ENCODE measurements at places on chromosomes 1 and 21.
A peak's percentile ranks its signal among the peaks of the same experiment; 100 is the strongest.

- DNase-seq = no peak
Observed at GRCh38 chr21:15406791-15407190, 323.0 kb upstream of the USP25 start.

DNA sequence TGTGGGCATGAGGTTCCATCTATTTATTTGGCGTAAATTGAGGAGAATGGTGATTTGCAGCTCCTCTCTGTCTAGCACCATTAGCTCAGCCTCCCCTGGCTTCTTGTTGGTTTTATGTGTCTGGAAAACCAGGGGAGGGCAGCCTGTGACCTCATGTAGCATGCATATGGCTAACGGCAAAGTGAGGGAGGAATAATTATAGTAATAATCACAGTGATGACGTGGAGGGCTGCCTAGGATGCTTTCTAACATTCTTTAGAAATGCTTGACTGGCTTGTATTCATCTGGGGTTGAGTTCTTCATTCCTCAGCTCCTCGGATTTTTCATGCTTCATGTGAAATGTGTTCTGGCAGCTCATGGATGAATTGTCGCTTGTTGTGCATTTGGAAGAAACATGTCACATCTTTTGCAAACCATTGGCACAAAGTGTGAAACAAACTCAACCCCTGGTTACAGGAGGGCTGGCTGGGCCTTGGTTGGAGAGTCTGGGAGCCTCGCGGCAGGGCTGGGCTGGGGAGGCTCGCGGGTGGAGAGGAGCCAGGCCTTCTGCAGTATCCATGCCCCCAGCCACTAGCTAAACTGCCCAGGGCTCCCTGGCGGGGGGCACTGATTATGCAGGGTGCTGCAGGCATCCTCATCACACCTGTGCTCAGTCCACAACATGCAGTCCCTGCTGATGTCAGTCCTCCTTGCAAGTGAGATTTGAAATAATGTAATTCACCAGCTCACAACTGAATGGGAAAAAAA lies 149.6 kb downstream of the DISC1 start:
- DNase-seq = no peak

DNA sequence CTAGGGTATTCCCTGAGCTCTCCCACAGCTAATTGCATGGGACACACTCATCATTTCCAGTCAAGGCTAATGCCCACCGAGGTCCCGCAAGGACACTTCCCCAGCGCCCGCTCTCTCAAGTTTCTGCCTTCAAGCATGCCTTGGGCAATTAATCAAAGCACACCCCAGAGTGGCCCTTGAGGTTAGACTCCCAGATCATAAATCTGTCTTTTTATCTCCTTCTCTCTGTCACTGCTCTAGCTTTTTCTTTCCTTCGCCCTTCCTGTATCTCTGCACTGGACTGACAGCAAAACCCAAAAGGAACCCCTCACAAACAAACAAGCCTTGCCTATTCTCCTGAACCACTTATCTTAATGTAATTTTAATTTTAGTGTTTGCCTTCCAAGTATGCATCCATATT lies 7.9 kb upstream of the EXOSC10 start:
- DNase-seq = no peak

DNA sequence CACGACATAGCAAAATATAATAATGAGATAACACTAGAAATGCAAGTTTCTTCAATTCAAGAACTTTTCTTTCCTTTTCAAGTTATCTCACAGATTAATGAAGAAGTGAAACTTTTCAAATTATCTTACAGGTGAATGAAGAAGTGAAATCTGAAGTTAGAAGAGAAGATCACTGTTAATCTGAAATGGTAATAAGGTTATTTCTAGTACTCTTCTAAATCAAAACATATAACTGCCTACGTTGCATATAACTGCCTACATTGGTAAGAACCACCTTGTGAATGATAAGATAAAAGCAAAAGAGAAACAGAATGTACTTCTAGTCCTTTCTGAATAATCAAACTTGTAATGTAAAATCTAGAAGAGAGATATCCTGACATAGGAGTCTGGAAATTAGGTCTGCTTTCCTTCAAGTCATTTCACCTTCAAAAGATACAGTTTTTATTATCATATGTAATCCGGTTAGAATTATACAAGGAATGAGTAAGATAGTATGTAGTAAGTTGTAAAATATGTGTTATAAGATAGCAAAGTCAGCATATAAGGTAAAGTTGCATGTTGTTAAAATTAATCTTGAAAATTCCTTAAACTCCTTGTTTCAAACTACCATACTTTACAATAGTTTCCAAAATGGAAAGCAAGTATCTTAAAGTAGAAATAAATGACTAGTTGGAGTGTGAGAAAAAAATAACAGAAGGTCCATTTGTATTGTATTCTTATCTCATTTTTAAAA lies 522.4 kb upstream of the ZRANB2 start:
- no peak for DNase-seq

- DNase-seq = no peak
Observed at GRCh38 chr21:45116066-45116465, 41.7 kb downstream of the ADARB1 start.

DNA sequence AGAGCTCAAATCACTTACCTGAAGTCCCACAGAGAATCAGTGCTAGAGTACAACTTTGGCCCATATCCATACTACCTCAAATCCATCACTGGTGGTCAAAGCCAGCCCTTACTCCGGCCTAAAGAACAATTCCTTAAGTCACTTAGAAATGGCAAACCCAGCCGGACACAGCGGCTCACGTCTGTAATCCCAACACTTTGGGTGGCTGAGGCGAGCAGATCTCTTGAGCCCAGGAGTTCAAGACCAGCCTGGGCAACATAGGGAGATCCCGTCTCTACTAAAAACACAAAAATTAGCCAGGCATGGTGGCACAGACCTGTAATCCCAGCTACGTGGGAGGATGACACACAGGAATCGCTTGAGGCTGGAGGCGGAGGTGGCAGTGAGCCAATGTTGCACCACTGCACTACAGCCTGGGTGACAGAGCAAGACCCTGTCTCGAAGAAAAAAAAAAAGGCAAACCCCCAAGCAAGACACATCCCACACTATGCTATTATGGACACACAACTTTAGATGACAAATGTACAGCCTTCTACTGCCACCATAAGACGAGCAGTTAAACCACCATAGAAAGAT lies 24.0 kb downstream of the NPHP4 start:
- no peak for DNase-seq

DNA sequence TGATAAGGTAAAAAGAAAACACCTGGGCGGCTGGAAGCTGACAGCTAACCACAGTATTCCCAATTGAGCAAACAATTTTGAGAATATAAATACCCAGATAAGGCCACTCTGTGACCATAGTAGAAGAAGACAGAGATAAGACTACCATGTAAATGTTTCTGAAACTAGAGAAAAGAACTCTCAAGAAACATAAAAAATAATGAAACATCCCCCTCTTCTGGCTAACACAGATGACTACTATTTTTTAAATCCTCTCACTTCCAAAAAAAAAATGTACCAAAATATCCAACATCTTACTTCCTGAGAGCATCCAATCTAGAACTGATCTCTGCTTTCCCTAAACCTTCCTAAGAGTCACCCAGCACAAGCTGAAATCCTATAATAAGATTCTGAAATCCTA lies 125.9 kb downstream of the HFM1 start:
- DNase-seq = peak; percentile 68

- DNase-seq = no peak
Observed at GRCh38 chr21:43211760-43212115, 42.9 kb downstream of the CRYAA start.
